COLO829 (cell line): ENCODE measurements at places on chromosomes 6 and 20.

DNA sequence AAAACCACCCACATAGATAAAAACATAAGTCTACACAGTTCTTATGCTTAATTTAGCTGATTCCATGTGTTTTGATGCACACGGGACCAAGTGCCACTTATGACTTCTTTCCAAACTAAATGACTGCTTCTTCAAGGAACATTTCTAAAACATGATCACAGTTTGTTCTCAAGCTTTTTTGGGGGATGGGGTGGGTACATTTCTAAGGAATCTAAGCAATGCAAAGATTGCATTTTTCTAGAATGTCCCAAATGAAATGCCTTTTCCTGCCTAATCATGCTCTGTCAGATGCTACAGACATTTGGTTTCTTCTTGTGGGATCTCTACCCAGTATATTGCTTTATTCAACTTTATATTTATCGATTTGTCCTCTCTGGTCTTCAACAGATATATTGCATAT, 496.8 kb upstream of the JAG1 start:
- no peak for DNase-seq

- DNase-seq, result no peak
These were observed 303.6 kb upstream of the SLC35B3 start for GRCh38 chr6:8738951-8739350.

DNA sequence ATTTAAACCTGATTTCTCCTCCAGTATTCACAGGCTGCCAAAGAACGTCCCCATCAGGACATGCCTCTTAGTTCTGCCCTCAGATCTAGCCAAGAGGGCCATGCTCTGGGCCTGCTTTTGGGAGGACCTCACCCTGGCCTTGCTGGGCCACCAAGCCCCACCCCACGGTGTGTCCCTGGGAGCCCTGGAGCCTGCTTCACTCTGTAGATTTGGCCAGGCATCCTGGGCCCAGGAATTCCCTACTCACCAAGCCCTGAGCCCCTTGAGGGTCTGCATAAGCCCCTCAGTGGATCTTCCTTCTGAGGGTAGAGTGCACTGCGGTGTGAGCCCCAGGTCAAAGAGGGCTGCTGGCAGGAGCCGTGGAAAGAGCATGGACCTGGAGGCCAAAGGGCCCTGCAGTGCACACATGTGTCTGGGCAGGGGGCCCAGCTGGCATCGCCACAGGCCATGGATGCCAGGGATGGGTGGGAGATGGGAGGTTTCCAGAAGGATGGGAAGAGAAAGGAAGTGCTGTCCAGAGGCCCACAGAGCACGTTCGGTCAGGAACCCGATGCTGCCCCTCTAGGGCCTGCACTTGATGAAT, 98.0 kb downstream of the DACT2 start:
- no peak for DNase-seq

- DNase-seq, result no peak
These were observed 105.0 kb downstream of the GRM1 start for GRCh38 chr6:146133866-146134265.

GRCh38 chr6:88587150-88587520, 376.3 kb downstream of the RNGTT start:
- no peak for DNase-seq

- DNase-seq, result peak; percentile 22
These were observed 137.2 kb downstream of the FARS2 start for GRCh38 chr6:5398530-5398929.

DNA sequence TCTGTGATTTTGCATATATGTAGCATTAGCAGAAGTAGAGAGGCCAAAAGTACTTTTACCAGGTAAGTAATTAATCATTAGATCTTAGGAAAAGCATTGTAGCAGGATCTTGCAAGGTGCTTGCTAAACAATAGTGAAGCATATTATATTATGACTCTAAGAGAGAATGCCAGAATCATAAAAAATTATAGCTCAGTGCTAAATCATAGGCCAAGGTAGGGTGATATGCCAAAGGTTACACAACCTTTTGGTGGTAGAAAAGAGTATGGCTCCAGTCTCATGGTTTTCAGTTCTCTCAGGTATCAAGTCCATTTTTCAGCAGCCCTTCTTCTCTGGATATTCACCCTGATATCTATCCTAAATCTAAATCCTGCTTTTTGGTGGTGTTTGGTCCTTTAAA, 16.9 kb upstream of the TMEM30A start:
- DNase-seq, result no peak

- peak; percentile 68 for DNase-seq
These were observed 111.5 kb downstream of the ARHGAP18 start for GRCh38 chr6:129598244-129599187.

DNA sequence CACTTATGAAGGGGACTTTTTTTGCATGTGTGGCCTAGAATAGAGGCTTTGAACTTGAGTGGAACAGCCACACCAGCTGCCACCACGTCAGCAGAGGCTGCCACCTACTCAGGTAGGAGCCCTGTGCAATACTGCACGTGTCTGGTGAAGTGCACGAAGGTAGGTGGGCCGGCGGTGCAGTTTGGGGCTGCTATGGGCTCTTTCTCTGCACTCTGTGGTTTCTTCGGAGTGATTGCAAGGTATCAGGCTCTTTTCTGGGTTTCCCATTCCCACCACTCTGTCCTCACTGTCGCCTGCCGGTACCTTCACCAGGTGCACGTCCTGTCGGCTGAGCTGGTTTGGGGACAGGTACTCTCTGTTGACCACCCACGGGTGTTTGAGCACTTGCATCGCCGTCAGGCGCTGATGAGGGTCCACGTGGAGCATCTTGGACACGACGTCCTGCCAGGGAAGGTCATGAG, 30.8 kb upstream of the MPC1 start:
- no peak for DNase-seq

DNA sequence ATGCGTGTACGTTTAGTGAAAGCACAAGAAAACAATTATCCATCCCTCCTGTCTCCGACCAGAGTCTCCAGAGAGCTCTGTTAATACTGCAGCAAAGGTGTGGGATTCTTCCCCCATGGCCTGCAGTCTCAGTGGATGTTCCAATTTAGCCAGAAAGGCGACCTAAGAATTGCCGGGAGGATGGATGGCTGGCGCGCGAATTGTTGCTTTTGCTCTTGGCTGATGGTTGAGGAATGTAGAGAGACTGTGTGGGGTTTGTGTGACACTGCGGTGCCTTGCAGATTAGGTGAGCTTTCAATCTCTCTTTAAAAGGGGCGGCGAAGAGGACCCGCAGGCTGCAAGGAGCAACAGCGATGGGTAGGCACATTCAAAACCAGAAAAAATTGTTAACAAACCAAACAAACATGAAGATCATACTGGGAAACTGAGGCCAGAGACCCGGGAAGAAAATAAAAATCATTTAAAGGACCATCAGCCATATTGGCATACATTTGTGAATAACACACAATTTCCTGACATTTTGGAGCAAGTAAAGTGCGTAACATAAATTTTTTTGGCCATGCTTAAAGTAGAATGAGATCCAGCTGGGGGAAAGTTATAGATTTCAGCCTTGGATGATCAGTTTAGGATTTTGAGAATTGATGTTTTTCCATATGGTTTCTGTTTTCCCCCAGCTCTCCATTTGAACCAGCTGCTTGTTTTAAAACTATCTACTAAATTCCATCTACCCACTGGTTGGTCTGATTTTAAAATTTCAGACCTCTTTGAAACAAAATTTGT, 46.3 kb downstream of the GNAS start:
- DNase-seq, result no peak

GRCh38 chr20:20363434-20363798, 4.5 kb upstream of the INSM1 start:
- DNase-seq, result no peak

DNA sequence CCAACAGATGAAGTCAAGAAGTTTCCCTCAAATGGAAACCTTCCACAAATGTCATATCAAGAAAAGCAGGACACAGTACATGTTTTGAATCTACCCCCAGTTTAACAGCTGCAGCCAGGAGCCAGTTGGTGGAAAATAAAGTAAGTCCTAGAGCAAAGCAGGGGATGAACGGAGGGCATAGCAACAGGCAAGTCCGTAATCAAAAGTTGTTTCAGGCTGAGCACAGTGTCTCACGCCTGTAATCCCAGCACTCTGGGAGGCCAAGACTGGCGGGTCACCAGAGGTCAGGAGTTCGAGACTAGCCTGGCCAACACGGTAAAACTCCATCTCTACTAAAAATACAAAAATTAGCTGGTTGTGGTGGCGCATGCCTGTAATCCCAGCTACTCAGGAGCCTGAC, 2.4 kb upstream of the SALL4 start:
- DNase-seq, result no peak

GRCh38 chr20:4600308-4601014, 121.2 kb upstream of the PRND start:
- DNase-seq, result no peak

- no peak for DNase-seq
These were observed at the start of gene ENPP3 for GRCh38 chr6:131636880-131637792. Gene ENPP3, plus strand, starts transcription at chr6:131637302. Its CDS starts 83 bp downstream, at chr6:131637385.

- DNase-seq, result no peak
These were observed 24.7 kb downstream of the ENTPD6 start for GRCh38 chr20:25220021-25220730.

DNA sequence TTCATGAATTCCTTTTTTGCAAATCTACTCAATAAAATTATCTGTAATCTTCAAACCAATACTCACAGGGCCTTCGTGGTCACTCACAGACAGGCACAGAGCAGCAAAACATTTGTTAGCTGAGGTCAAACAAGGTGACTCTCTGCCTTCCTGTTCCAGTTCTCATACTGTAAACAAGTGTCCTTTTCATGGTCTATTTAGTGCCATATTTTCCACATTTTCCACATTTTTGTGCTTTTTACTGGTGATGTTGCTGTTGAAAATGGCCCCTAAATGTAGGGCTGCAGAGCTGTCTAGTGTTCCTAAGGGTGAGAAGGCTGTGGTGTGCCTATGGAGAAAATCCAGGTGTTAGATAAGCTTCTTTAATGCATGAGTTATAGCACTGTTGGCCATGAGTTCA, 133.1 kb upstream of the COL21A1 start:
- DNase-seq, result no peak
